ENCODE measurements at places on chromosomes 6 and 20.

- no peak for DNase-seq
Observed at GRCh38 chr6:116277124-116277523, 2.6 kb downstream of the TSPYL1 start.

GRCh38 chr20:61646986-61647385 lies 394.9 kb downstream of the CDH4 start:
- no peak for DNase-seq

GRCh38 chr6:155248008-155249001 lies 15.5 kb upstream of the CLDN20 start:
- DNase-seq, result no peak

GRCh38 chr6:36755435-36756348 lies 58.1 kb downstream of the RAB44 start:
- DNase-seq, result peak; percentile 50

- DNase-seq, result no peak
Observed at GRCh38 chr6:111091987-111092386, 4.7 kb downstream of the SLC16A10 start.

GRCh38 chr20:33991502-33991901 lies 2.2 kb upstream of the RALY start:
- DNase-seq, result no peak

GRCh38 chr6:77040568-77041195 lies 422.6 kb downstream of the HTR1B start:
- DNase-seq, result no peak

All from stimulated activated CD8-positive, alpha-beta memory T cell treated with anti-CD3 and anti-CD28 coated beads, Interleukin-12 subunit alpha, Interleukin-12 subunit beta, amount 100 ng/mL, for 1 hour (primary cell).